ENCODE measurements at places on chromosomes 12 and 14.

GRCh38 chr14:62030387-62030786 is 268.2 kb downstream of the SNAPC1 start:
- no peak for DNase-seq

DNA sequence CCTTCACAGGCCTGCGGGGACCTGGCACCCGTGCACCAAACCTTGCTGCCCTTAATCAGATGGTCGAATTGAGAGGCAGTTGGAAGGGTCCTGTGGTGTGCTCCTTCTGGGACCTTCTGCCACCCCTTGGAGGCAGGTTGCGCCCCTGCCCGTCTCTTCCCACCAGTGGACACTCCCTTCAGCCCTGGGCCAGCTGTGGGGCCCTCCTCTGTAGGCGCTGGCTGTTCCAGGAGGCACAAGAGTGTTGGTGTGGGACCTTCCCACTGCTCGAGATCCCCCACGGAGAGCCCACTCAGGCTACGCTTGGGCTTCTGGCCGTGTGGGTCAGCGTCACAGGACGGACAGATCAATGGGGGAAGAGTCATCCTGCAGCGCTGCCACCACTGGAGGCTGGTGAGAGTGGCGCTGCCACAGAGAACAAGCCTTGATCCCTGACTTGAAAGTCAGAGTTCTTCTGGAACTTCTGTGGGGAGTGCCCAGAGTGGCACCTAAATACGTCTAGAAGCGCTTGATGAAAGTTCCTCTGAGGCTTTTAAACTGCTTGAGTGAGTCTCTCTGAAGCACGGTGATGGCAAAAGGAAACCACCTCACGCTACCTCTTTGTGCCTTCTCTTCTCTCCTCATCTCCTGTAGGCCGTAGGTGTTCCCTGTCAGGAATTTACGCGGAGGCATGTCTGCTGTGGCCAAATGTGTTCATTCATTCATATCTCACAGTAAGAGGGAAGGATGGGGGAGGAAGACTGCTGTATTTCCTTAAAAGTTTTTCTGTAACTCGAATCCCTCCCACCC is 48.3 kb downstream of the TRAF3 start:
- DNase-seq: no peak

DNA sequence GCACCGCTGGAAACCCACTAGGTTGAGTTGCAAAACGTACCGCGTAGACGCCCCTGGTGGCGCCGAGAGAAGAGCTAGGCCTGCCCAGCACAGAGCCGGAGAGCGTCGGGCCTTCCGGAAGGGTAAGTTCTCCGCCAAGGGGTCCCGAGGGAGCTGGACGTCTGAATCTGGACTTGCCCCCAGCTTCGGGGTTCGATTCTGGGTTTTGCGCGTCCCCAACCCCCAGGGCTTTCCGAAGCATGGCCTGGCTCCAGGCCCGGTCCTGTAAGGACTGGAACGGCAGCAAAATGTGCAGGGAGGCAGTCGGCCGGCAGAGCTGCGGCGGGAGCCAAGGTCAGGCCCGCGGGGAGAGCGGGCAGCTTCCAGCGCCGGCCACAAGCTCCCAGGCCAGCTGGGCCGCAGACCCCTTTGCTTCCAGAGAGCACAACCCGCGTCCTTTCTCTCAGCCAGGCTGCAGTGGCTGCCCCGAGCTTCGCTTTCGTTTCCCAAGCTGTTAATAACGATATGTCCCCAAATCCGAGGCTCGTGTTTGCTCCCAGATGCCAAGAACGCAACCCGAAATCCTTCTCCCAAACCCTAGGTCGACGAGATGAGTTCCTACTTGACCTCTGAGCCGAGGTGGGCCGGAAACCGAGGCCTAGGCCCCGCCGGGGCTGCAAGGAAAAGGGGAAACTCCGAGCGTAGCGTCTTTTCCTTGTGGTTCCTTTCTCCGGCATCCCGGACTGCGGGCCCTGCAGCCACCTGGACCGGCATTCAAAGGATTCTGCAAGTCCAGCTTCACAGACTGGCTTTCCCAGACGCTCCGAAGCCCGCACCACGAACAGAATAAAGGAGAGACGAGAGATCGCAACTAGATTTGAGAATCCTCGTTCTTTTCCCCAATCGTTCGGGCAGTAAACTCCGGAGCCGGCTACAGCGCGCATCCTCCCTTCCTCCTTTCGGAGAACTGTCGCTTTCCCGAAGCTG is 3.2 kb upstream of the TBX5 start:
- no peak for DNase-seq

DNA sequence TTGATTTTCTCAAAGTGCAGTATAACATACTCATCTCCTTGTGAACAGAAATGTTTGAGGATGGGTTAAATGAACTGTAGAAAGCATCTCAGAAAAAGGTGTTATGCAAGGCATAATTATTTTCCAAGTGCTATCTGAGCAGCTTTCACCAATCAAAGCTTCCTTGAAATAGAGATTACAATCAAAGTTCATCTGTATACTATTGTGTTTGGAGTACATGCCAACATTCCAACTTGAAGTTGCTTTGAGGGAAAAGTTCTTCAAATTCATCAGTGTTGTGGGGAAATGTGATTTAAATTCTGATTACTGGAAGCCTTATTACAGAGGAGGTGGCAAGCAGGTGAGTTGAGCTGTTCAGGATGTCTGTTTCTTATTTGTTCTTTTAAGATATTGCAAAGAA is 68.2 kb downstream of the TMTC2 start:
- DNase-seq: no peak

DNA sequence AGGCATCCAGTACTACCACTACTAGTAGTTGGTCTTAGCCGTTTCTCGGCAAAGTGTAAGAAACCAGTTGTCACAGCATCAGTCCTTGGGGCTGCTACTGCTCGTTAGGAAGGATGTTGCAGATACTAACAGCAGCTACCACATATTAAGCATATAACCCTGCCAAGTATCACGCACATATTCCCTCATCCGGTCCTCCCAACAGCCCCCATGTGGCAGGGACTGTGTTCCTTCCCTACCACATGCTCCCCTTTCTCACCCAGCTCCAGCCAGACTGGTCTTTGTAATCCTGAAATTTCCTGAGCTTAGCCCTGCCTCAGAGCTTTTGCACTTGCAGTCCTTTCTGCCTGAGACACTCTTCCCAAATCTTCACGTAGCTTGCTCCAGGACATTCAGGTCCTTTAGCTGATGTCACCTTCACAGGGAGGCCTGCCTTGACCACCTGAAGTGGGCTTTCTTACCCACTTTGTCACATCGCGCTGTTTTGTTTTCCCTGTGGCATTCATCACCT is 7.8 kb downstream of the ERP29 start:
- DNase-seq: no peak

DNA sequence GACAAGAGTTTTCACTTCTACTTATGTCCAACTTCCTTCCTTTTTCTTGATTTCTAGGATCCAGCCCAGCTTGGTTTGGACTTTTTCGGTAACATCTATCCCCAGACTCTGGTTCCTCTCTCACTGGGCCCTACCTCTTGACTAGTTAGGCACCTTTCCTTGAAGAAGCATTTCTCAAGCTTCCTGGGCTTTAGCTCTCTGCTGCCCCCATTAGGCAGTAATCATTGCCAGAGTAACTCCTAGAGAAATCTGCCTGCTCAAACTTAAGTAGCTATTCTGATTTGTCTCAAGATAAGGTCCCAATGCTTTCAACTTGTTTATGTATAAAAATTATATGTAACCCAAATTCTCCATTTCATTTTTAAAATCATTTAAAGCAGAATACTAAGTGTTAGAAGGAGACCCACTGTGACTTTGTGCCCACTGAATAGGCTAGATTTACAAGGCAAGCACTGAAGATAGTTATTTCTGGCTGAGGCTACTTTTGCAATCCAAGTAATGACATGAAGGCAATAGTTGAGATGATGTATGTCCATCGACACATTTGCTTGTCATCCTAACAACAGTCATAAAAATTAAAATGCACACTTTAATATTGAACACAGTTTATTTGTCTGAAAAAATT is 275.0 kb upstream of the G2E3 start:
- DNase-seq: no peak

GRCh38 chr12:49874142-49874897 is 29.4 kb downstream of the FAIM2 start:
- DNase-seq: no peak

DNA sequence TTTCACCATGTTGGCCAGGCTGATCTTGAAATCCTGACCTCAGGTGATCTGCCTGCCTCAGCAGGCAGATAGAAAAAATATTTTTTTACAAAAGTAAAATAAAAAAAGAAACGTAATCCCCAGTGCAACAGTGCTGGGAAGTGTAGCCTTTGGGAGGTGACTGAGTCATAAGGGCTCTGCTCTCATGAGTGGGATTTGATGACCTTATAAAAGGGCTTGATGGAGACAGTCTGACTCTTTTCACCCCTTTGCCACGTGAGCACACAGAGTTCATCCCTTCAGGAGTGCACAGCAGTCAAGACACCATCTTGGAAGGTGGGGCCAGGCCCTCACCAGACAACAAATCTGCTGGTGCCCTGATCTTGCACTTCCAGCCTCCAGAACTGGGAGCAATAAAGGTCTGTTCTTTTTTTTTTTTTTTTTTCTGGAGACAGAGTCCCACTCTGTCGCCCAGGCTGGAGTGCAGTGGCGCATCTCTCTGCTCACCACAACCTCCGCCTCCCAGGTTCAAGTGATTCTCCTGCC is 24.7 kb upstream of the DYNC1H1 start:
- DNase-seq: no peak

DNA sequence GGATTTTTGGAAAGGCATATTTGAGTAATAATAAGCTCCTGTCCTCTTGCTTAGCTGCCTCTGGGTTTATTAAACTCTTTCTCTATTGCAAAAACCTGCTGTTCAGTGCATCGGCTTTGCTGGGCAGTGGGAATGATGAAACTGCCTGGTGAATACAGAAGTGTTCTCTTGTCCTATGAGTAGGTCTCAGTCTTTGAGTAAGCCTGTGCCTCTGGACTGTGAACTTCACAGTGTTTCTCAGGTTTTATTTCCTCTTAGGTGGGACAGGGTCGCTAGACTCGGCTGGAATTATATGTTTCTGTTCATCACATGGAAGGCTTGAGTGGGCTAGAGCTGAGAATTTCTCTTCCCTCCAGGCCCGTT is 46.4 kb downstream of the CRADD start:
- no peak for DNase-seq

GRCh38 chr12:82359115-82359478 is 768 bp downstream of the METTL25 start:
- DNase-seq: no peak

- no peak for DNase-seq
These were observed 47.1 kb downstream of the SEC23A start for GRCh38 chr14:39055786-39056474.

DNA sequence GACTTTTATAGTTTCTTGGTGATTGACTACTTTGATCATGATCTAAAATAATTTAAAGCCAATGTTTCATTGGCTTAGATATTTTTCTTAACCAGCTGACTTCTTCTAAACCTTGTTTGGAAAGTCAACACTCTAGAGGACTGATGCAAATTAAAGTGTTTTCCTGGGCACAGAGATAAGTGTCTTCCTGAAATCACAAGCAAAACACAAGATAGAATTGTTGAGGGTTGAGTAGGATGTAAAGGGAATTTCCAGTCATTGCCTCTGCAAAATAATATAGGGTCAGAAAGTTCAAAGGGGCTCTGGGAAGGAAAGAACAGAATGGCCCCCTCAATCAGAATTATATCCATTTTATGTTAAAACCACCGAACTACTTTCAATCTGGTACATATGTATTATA is 156.3 kb upstream of the LRIG3 start:
- DNase-seq: no peak

DNA sequence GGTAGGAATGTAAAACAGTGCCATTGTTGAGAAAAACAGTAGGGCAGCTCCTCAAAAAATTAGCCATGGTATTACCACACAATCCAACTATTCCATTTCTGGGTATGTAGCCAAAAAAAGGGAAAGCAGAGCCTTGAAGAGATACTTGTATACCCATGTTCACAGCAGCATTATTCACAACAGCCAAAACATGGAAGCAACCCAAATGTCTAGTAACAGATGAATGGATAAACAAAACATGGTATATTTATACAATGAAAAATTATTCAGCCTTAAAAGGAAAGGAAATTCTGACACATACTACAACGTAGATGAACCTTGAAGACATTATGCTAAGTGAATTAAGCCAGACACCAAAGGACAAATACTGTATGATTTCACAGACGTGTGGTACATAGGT is 67.6 kb upstream of the GNG2 start:
- no peak for DNase-seq

DNA sequence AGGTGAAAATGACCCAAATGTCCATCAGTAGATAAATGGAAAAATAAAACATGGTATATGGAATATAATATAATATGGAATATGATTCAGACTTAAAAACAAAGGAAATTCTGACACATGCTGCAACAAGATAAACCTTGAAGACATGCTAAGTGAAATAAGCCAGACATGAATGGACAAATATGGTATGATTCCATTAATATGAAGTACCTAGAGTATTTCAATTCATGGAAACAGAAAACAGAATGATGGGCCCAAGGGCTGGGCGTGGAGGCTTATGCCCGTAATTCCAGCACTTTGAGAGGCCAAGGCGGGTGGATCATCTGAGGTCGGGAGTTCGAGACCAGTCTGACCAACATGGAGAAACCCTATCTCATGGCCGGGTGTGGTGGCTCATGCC is 22.7 kb upstream of the ORAI1 start:
- no peak for DNase-seq

DNA sequence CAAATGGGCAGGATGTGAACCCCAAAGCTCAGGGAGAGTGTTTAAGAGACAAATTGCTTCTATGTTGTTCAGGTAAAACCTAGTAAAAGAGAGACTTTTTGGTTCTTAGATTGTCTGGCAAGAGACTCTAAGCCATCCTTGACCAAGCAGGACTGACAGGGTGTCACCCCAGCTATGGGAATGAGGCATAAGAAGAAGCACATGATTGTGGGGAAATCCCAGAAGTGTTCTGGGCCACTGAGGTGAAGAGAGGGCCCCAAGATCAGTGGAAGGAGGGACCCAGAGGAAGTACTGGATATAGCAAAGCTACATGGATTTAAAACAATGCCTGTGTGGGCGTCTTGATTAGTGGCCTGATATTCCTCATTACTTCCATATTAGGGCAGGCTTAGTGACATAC is 99.0 kb downstream of the SAMD4A start:
- no peak for DNase-seq

- DNase-seq: no peak
These were observed 3.1 kb downstream of the HOXC13 start for GRCh38 chr12:53941750-53942149.

DNA sequence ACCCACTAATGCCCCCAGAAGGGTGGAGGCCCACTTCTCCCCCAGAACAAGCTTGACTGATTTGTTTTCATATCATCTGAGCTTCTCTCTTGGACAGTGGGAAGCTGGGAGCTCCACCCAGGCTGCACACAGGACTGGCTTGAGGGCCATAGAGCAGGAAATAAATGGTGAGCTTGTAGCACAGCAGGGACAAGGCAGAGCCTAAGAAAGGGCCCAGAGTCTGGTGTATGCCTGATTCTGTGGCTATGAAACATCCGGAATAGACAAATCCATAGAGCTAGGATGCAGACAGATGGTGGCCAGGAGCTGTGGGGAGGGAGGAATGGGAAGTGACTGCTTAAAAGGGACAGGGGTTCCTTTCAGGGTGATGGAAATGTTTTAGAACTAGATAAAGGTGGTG is 79.0 kb downstream of the ARL6IP4 start:
- no peak for DNase-seq

GRCh38 chr12:10293151-10293550 is 14.5 kb upstream of the KLRD1 start:
- DNase-seq: no peak

Data from effector CD8-positive, alpha-beta T cell (primary cell).